ENCODE measurements at places on chromosomes 11 and 22. TPM values are rescaled to one million over a fixed set of nuclear protein-coding genes. Genes with fewer than 3 reads are reported as not detected.

The NR1H3 gene
- total RNA-seq, result 13.6 TPM

The COA4 gene
- total RNA-seq, result 45.6 TPM

The BIRC3 gene
- total RNA-seq, result 4.9 TPM

The TRIM6 gene
- 6.5 TPM for total RNA-seq

The USP28 gene
- total RNA-seq, result 107 TPM

The FREY1 gene
- not detected for total RNA-seq

GRCh38 chr11:46249938-46250744, 27.3 kb upstream of the CREB3L1 start:
- no peak for DNase-seq

DNA sequence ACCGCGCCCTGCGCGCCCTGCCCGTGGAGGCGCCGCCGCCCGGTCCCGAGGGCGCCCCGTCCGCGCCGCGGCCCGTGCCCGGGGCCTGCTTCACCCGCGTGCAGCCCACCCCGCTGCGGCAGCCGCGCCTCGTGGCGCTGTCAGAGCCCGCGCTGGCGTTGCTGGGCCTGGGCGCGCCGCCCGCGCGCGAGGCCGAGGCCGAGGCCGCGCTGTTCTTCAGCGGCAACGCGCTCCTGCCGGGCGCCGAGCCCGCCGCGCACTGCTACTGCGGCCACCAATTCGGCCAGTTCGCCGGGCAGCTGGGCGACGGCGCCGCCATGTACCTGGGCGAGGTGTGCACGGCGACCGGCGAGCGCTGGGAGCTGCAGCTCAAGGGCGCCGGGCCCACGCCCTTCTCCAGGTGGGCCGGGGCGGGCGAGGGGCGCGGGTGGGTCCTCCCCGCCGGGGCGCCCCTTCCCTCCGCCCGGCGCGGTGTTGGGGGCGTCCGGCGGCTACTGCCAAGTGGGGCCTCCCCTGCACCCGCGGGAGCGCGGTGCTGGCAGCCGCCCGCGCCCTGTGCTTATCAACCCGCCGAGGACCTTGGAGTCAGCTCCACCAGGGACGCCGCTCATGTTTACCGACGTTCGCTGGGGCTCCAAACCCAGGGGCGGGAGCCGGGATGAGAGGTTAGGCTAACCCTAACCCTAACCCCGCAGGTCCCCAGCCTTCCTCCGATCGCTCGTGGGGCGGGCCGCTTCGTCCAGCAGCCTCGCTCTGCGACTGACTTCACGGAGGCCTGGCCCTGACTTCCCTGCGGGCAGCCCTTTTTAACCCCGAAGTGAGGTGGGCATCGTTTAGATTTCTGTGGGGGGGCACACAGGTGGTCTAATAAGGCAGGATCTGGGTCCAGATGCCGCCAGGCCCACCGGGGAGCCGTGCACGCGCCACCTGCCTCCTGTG, 649 bp downstream of the SELENOO start:
- DNase-seq, result no peak

DNA sequence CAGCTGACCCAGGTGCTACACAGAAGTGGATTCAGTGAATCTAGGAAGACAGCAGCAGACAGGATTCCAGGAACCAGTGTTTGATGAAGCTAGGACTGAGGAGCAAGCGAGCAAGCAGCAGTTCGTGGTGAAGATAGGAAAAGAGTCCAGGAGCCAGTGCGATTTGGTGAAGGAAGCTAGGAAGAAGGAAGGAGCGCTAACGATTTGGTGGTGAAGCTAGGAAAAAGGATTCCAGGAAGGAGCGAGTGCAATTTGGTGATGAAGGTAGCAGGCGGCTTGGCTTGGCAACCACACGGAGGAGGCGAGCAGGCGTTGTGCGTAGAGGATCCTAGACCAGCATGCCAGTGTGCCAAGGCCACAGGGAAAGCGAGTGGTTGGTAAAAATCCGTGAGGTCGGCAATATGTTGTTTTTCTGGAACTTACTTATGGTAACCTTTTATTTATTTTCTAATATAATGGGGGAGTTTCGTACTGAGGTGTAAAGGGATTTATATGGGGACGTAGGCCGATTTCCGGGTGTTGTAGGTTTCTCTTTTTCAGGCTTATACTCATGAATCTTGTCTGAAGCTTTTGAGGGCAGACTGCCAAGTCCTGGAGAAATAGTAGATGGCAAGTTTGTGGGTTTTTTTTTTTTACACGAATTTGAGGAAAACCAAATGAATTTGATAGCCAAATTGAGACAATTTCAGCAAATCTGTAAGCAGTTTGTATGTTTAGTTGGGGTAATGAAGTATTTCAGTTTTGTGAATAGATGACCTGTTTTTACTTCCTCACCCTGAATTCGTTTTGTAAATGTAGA, 1.7 kb downstream of the MALAT1 start:
- peak; percentile 82 for DNase-seq

GRCh38 chr11:92018332-92018731, 206.3 kb upstream of the FAT3 start:
- no peak for DNase-seq

GRCh38 chr11:122207921-122208764, 92.1 kb upstream of the BLID start:
- no peak for DNase-seq

DNA sequence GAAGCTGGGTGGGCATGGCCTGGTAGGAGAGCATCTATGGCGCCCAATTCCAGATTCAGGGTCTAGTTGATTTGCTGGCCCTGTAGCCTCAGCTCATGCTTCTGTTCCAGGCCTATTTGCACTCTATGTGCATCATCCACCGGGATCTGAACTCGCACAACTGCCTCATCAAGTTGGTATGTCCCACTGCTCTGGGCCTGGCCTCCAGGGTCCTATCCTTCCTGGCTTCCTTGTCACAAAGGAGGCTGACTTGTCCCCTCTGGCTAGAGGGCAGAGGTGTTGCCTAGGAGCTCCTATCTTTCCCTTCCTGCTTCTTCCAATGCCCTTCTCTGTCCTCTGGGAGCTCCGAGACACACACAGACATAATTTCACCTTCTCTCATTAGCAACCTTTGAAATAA, 21.3 kb downstream of the PIK3IP1 start:
- no peak for DNase-seq

DNA sequence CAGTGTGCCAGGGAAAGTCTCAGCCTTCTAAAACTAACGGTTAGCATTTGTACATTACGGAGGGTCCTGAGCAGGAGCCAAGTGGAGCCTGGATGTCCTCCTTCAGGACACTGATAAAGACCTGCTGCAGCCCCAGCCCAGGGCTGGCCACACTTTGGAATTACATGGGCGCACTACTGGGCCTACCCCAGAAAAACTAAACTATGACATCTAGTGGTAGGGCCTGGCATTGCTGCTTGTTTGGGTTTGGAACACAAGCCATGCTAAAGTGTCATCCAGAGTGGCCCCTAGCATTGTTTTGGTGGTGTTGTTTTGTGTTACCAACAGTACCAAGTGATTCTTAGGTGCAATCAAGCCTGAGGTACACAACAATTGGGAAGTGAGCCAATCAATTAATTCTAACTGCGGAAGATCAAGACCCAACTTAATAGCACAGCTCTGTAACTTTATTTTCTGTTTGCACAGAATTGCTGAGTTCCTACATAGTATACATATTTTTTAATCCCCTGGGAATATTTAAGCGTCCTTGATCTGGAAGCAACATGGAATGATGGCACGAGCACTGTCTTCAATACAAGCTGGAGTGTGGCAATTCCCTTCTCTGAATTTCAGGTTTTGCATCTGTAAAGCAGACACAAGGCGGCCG, 340.7 kb downstream of the LARGE1 start:
- peak; percentile 58 for DNase-seq

DNA sequence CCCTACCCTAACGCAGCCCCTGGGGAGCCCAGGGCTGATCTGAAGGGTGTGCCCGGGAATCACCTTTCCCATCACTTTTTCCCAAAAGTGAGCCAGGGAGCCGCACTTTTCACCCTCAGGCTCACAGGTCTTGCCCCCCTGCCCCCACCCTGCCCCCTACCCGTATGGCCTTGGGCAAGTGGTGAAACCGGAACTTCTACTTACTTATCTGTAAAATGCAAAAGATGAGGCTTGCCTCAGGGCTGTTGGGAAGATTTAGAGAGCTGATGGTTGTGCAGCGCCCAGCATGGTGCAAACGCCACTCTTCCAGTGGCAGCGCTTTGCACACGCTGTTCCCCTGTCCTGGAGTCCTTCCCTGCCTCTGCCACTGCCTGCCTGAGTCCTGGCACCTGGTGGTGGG, 8.0 kb downstream of the SYT12 start:
- no peak for DNase-seq

Data from tongue (tissue), 3 donors.